ENCODE measurements at places on chromosomes 4 and X.
A peak's percentile ranks its signal among the peaks of the same experiment; 100 is the strongest.

DNA sequence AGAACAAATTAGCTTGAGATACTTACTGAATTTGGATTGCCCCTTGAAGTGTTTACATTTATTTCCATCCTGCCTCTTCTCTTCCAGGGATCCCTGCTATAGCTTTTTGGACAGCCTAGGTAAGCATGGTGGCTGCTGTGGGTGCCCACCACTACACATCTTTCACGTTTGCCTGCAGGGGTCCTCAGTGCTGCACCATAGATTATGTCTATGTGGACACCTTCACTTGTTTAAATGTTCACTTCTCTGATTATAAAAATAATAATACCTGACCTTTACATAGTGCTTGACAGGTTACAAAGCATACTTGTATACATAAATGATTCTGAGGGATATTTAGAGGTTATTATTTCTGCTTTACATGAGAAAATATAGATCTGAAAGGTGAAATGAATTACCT lies 67.9 kb upstream of the SLC4A4 start:
- DNase-seq, result no peak

- peak; percentile 83 for DNase-seq
These were observed 345.5 kb downstream of the ANK2 start for GRCh38 chr4:113394730-113395530.

- DNase-seq, result peak; percentile 48
These were observed 161.4 kb upstream of the MAD2L1 start for GRCh38 chr4:120228086-120228485.

- DNase-seq, result no peak
These were observed 183.8 kb upstream of the INTU start for GRCh38 chr4:127448986-127449385.

- DNase-seq, result peak; percentile 8
These were observed 20.6 kb downstream of the SLC39A8 start for GRCh38 chr4:102324730-102325129.

DNA sequence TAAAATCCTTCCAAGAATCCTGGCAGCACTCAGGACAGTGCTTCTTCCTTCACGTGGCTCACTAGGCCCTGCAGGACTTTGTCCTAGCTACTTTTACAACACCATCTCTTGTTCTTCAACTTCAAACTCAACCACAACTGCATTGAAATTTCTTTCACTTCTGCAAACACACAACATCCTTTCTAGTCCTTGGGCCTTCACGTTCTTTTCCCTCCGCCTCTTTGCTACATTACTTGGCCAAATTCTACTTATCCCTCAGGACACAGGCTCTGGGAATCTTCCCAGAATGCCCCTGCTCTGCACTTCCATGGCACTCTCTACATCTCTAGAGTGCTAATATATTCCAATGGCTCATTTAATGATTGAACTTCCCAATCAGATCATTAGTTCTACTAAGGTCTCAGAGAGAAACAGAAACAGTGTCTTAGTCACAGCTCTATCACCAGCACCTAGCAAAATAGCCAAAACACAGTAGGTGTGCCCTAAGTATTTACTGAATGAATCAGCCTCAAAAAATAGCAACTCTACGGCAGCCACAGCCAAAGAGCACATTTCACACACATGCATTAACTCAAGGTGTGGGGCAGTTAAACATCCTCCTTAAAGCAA lies 73.3 kb downstream of the MANBA start:
- no peak for DNase-seq

DNA sequence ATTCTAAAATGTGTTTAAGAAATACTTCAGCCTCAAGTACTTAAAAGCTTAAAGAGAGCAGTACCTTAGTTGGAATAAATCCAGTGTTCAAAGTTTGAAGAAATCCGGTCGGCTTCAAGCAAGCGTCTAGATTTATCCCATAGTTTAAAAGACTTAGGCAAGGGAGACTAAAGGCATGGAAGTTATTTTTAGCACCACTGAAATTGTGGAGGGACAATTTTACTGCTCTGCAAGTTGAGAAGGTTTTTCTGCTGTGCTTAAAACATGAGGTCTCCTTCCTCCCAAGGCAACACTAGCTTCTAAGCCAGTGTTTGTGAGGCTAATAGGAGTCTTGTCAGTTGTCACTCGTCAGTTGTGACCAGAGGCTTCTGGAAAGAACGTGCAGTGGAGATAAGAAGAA lies 183.5 kb downstream of the MSL3 start:
- DNase-seq, result no peak

DNA sequence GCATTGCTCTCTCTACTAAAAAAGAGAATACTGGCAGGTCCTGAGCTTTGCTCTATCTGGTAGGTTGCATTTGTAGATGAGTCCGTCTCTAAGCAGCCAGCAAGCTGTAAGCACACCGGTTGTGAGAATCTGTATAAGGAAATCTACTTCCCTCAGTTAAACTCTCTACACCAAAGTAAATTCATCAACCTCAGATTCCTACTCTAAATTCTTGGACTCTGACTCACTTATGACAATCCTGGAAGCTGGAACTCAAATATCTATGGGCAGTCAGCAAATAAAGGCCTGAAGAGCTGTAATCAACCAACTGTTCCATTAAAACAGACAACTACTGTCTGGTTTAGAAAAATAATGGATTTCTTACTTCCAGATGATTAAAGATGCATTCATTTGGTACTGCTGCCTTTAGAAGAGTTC lies 37.9 kb downstream of the FAT1 start:
- DNase-seq, result peak; percentile 26

DNA sequence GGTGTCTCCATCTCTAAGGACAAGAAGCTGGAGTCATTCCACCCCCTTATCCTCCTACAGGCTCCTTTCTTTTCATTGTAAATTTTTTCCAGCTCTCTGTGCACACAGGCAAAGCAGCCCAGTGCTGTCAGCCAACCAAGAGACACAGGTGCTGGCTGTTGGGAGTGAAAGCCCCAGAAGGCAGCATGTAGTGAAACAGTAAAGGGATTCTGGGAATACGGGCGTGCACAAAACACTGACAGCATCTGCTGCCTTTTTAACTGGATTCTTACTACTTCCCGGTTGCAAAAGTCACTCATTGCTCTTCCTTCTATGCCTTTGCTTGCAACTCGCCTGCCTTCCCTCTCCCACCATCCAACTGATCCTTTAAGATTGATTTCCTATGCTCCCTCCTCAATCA lies 208.6 kb upstream of the PRPS2 start:
- DNase-seq, result no peak

DNA sequence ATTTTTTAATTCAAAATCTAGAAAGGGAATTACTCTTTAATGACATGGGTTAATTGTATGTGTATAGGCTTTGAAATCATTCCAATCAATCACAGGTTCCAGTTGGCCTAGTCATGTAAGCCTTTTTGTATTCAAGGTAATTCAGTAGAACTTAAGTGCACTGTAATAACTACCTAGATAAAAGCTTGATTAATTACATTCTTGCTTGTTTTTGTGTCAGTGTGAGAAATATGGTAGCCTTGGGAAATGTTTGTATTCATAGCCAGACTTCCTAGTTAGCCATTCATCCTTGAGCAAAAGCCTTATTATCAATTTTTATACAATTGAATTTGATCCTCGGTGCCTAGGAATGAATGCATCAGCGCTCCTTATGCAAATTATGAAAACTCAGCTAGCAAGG lies 33.5 kb downstream of the TKTL2 start:
- DNase-seq, result no peak

DNA sequence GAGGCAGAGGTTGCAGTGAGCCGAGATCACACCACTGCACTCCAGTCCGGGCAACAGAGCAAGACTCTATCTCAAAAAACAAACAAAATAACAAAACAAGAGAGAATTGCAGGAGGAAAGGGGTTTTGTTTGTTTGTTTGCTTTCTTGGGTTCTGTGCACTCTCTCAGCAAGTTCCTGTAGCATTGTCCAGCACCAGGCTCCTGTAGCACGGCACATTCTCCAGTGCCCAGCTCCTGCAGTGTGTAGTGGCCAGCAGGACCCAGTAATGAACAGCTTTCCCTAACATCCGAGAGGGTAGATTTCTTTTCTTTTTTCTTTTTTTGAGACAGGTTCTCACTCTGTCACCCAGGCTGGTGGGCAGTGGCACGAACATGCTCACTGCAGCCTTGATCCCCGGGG lies 60.5 kb upstream of the USP9X start:
- no peak for DNase-seq

GRCh38 chr4:81375745-81376144 lies 96.0 kb downstream of the RASGEF1B start:
- DNase-seq, result no peak

DNA sequence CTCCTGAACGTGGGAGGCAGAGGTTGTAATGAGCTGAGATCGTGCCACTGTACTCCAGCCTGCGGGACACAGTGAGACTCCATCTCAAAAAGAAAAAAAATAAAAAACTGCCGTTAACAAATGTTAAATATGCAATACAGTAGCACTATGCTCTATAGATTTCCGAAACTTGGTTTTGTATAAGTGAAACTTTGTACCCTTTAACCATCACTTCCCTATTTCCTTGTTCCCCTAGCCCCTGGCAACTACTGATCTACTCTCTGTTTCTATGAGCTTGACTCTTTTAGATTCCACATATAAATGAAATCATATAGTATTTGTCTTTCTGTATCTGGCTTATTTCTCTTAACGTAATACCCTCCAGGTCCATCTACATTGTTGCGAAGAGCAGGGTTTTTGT lies 74.1 kb downstream of the TAB3 start:
- DNase-seq, result no peak

- no peak for DNase-seq
These were observed 132.0 kb downstream of the CPZ start for GRCh38 chr4:8724436-8725070.

GRCh38 chrX:41029332-41029731 lies 55.9 kb upstream of the USP9X start:
- no peak for DNase-seq

DNA sequence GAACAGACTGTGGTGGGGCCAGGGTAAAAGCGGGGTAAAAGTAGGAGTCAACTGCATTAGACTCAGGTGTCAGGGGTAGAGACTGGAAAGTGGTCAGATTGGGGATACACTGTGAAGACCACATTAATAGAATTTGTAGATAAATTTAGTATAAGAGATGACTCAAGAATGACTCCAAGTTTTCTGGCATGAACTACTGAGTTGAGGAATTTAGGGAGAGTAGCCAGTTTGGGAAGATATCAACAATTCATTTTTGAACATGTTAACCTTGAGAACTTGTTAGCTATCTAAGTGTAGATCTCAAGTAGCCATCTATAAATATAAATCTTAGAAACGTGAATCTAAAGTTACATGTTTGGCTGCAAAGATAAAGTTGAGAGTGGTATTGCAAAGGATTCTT lies 206.9 kb upstream of the HCCS start:
- no peak for DNase-seq

DNA sequence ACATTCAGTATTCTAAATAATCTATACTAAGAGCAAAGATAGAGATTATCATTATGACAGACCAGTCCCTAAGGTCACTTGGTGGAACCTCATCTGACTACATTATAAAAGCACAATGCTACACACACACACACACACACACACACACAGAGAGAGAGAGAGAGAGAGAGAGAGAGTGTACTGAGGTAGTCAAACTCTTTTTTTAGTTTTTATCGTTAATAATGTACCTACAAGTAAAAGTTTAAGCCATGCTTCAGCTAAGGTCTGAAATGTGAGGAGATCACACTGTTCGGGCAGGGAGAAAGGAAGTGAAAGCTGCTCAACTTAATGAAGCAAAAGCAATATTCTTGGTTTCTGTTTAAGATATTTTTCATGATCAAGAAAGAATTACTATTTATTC lies 75.8 kb upstream of the CCDC160 start:
- no peak for DNase-seq

- no peak for DNase-seq
These were observed 119.1 kb downstream of the TEX13A start for GRCh38 chrX:105101378-105101777.

DNA sequence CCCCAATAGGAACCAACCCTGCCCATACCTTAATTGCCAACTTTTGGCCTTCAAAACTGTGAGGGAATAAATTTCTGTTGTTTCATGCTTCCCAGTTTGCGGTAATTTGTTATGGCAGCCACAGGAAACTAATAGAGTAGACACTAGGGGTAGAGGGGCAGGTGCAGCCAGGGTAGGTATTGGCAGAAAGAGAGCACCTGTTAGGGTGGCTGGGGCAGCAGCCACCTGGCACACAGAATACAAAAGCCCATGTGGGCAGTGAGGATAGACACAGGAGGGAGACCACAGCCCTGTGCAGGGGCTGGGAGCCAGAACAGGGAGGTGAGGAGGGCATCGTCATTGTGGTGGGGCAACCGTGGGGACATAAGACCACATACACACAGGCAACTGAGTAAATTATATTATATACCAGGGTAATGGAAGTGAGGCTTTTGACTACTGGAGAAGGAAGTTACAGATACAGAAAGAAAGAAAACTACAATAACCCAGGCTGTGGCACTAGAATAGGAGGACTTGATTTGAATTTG lies 28.2 kb downstream of the IRF2 start:
- no peak for DNase-seq

- no peak for DNase-seq
These were observed 12.9 kb downstream of the STIM2 start for GRCh38 chr4:26873391-26874026.

GRCh38 chr4:27515140-27515539 lies 654.5 kb downstream of the STIM2 start:
- DNase-seq, result no peak

- DNase-seq, result no peak
These were observed 79.2 kb downstream of the FBXL5 start for GRCh38 chr4:15575966-15576365.

Measured in fibroblast of the conjunctiva (primary cell).